ENCODE measurements at places on chromosomes 1 and 21.

GRCh38 chr1:181396811-181397210 lies 86.5 kb upstream of the CACNA1E start:
- no peak for DNase-seq

DNA sequence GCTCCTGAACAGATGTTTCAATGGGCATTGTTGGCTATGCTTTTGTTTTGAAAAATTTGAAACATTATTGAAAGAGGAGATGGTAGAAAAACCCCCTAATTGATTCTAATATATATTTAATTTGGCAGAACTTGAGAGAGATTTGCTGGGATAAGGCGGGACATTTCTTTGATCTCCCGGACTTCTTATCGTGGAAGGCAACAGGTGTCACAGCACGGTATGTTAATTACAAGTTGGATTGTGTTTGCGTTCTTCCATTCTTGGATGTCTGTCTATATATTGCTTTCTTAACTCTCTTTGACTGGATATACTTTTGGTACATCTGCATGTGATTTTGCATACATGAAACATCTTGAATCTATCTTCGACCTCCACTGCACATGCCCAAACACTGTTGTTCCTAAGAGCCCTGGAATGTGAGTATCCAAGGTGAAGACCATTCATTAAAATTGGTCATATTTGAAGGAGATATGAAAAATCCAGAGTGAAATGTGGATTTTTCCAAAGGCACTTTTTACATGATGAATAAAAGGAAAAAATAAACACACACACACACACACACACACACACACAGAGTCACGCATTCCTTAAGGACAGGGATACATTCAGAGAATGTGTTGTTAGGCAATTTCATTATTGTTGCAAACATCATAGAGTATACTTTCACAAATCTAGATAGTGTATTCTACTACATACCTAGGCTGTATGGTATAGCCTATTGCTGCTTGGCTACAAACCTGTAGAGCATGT lies 81.9 kb downstream of the FGGY start:
- no peak for DNase-seq

- no peak for DNase-seq
These were observed 61.6 kb upstream of the QSOX1 start for GRCh38 chr1:180092931-180093650.

DNA sequence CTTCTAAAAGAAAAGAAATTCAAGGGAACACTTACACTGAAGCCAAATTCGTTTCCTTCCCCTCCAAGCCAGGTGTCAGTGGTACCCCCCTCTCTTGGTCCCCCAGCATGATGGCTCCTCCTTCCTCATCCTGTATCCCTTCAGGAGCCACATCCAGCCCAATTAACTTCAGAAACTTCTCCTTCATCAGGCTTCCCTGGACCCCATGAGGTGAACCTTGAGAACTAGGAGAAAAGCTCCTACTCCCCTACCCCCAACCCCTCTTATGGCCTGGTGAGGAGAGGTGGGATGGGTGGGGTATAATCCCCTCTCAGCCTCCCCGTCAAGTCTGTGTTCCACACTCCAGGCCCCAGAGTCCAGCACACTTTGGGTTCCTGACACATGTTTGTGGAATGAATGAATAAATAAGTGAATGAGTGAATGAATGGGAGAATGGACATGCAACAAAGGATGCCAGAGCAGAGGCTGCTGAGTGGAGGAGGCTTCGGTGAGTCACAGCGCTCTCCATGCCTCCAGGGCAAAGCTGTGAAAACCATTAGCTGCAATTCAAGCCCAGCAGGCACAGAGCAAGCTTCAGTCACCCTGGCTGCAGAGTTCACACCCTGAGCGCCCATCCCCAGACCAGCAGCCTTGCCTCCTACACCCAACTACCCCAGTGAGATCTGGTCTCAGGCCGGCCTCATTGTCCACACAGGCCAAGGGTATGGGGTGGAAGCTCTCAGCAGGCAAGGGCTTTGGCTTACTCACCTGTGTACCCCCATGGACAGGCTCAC lies 43.8 kb downstream of the BATF3 start:
- DNase-seq, result no peak

DNA sequence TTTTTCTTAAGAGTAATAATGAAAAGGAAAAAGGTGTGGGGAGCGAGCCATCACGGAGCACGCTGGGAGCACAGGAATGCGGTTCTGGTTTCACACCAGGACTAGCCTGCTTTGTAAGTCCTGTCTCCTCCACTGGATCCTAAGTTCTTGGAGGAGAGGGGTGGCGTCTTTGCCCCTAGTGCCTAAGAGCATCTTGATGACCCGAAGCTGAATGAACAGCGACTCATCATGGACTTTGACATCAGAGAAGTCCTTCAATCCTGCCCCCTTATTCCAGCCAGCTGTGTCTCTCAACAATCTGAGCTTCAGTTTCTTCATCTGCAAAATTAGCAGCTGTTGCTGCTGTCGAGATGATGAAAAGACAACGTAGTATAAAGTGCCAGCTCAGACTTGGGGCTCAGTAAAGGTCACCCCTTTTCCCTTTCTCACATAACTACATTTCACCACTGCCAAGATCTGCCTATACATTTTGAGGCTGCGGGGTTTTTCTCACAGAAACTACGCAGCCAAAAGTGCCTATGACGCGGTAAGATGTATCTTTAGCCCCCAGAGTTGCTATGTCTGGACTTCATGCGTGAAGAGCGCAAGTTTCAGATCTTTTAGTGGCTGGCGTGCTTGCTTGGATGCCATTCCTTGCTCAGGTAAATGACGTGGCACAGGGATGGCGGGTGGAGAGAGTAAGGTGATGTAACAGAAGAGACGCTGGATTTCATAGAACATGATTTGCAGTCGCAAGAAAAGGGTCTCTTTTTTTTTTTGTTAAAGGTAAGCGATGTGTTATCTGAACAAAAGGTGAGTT lies 4.9 kb upstream of the PRDM2 start:
- DNase-seq, result no peak

GRCh38 chr1:169548282-169548681 lies 38.0 kb downstream of the F5 start:
- no peak for DNase-seq

- no peak for DNase-seq
These were observed 2.5 kb downstream of the VWA1 start for GRCh38 chr1:1437904-1438376.

GRCh38 chr1:169041366-169041765 lies 65.1 kb upstream of the ATP1B1 start:
- DNase-seq, result no peak

DNA sequence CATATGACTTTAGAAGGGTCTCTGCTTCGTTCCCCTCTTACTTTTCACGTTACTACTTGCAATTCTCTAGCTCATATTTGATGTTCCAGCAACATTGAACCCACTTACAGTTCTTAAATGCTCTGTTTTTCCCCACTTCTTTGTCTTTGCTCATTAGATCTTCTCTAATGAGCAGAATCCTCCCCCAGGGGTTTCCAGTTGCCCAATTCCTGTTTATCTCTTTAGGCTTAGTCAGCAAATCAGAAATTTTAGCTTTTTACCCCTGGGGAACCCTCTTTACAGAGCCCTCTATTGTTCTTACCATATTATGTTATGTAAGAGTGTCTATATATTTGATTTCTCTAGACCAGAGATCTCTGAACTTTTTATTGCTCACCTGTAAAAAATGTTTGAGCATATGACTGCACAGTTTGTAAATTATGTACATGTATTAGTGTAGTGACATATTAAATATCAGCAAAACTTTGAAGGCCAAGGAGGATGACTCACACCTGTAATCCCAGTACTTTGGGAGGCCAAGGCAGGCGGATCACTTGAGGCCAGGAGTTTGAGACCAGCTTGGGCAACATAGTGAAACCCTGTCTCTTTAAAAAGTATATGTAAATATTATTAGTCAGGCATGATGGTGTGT lies 71.4 kb downstream of the FNBP1L start:
- DNase-seq, result no peak

- DNase-seq, result no peak
These were observed 925 bp downstream of the PDE9A start for GRCh38 chr21:42654179-42654912.

DNA sequence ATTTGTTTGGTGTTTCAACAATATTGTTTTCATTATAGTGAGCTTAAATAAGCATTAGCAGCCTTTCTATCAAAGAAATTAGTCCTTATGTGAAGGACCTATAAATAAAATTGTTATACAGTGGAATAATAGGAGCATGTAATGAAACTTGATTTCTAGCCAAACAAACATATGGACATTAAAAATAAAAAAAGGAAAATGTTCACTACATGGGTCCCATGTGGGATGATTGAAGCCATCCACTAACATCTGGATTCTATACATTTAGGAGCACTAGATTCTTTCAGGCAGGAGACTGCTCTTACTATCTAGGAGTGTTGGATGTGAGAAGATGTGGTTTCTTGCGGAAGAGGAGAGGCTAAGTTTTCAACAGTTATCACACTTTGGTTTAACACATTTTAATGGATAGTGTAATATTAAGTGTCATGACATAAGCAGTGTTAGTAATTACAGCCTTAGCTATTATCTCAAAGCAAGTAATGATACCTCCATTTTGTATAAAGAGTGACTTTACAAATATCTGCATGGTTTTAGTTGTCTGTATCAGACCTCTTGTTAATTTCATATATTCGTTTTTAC lies 62.3 kb downstream of the LYPLAL1 start:
- DNase-seq, result no peak

Data from activated CD4-positive, alpha-beta T cell treated with anti-CD3 and anti-CD28 coated beads, Interleukin-2, amount 50 U/mL, for 24 hours (primary cell).